ENCODE measurements at places on chromosomes 7 and 10. TPM values are rescaled to one million over a fixed set of nuclear protein-coding genes. Genes with fewer than 3 reads are reported as not detected.

- peaks cover 27% of the 10 kb centered on the region for H3K4me1 ChIP-seq
- H3K27me3 ChIP-seq = peaks cover 2% of the 10 kb centered on the region
- no peak overlapping the region for H3K4me3 ChIP-seq
- DNase-seq = peak; percentile 18
- H3K36me3 ChIP-seq = no peaks in the 10 kb centered on the region
- H3K27ac ChIP-seq = peak overlapping the region; percentile 57
Observed at GRCh38 chr7:3558400-3558799, 257.3 kb downstream of the SDK1 start.

The FGL2 gene
- not detected for total RNA-seq

DNA sequence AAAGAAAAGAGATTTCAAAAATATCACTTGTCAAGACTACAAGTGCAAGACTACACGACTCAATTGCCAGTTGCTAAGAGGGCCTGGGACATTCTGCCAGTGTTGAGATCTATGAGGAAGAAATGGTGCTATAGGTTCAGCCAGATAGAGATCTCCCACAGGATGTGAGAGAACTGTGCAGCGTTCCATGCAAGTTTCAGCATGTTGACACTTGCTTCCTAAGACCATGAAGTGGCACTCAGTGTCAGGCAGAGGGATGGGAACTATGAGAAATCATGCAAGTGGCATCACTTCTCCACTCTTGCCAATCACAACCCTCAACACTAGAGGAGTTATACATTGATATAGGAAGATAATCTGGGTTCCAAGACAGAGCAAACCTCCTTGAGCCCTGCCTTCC, 210.3 kb downstream of the CHRM2 start:
- peaks cover 13% of the 10 kb centered on the region for H3K4me1 ChIP-seq
- DNase-seq = no peak
- H3K27ac ChIP-seq = no peak overlapping the region
- H3K27me3 ChIP-seq = no peaks in the 10 kb centered on the region
- no peaks in the 10 kb centered on the region for H3K36me3 ChIP-seq
- no peak overlapping the region for H3K4me3 ChIP-seq

The TMEM229A gene
- 0.26 TPM for total RNA-seq

DNA sequence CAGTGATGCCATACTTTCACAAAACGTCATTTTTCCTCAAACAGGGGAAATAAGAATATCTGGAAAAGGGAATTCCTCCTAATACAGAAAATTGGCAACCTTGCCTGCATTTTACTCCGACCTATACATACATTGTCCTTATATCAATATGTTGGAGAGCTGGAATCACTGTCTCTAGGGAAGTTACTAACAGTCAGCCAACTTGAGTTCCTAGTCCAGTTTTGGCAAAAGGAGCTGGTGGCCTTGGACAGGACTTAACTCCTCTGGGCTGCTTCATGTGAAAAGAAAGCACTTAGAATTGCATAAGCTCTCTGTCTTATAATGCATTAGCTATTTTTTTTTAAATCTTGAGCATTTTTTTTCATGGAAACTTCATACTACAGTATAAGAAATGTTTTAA, 174.2 kb upstream of the HGF start:
- no peak overlapping the region for H3K4me3 ChIP-seq
- H3K27ac ChIP-seq = no peak overlapping the region
- H3K36me3 ChIP-seq = no peaks in the 10 kb centered on the region
- peaks cover 2% of the 10 kb centered on the region for H3K27me3 ChIP-seq

DNA sequence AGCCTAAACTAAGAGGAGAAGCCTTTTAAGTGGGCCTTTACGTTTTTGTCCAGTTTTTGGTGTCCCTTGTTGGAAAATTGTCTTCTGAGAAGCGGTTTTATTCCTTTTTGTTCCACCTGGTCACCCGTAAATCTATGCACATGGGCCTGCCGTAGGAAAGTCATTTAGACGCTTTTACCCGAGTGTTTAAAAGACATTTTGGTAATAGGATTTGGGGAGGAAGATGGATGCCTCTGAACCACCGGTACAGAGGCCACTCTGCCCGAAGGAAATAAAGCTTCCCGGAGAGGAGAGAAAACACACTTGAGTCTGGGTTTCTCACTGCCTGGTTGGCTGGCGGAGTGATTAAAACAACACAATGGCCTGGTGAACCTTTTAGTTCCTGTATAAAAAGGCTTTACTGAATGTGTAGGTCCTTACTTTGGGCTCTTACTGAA, 760 bp downstream of the THNSL1 start:
- H3K27ac ChIP-seq = peak overlapping the region; percentile 97
- no peaks in the 10 kb centered on the region for H3K36me3 ChIP-seq
- H3K27me3 ChIP-seq = peaks cover 8% of the 10 kb centered on the region
- peak overlapping the region; percentile 91 for H3K4me3 ChIP-seq
- peaks cover 7% of the 10 kb centered on the region for H3K4me1 ChIP-seq

GRCh38 chr10:26698909-26699308, 1.4 kb downstream of the PDSS1 start:
- H3K27ac ChIP-seq = no peak overlapping the region
- peaks cover 18% of the 10 kb centered on the region for H3K4me1 ChIP-seq
- no peak for DNase-seq
- H3K27me3 ChIP-seq = peaks cover 13% of the 10 kb centered on the region

- no peak overlapping the region for H3K4me3 ChIP-seq
- H3K27ac ChIP-seq = no peak overlapping the region
- DNase-seq = no peak
- H3K36me3 ChIP-seq = no peaks in the 10 kb centered on the region
- H3K27me3 ChIP-seq = peaks cover 4% of the 10 kb centered on the region
Observed at GRCh38 chr7:51129527-51130472, 186.8 kb downstream of the COBL start.

The LIPK gene
- not detected for total RNA-seq

The GSDME gene
- 4.4 TPM for total RNA-seq

- peak overlapping the region; percentile 64 for H3K27ac ChIP-seq
- DNase-seq = no peak
Observed at GRCh38 chr7:759569-759968, 32.5 kb upstream of the PRKAR1B start.

DNA sequence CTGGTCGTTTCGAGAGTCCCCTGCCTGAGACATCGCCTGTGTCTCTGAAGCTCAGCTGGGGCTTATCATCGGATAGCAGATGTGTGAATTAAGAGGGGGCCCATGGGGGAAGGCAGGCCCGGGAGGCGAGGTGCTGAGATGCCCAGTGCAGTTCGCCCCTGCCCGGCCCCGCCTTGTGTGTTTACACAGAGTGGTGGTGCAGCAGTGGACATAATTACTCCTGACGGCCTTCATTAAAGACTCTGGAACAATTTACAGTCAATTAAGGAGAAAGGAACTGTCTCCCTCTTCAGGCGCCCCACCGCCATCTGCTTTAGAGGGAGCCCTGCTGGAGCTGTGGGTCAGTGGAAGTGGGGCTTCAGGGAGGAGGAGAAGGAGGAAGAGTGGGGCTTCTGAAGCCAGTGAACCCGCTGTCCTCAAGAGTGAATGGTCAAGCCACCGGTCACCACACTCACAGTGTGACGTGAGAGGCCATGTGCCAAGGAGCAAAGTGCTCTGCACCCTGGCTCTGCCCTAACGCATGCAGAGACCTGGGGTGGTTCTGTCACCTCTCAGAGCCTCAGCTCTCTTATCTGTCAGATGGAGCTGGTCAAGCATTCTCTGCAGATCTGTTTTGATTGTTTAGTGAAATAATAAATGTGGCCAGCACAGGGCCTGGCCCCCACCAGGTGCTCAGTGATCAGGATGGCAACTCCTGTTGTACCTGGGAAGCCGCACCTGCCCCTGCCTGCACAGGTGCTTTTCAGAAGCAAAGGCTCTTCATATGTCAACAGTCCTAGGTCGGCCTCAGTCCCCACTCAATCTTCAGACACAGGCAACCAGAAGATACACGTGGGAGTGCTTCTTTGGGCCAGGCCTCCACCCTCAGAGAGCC, 65.6 kb downstream of the CDH23 start:
- no peak overlapping the region for H3K27ac ChIP-seq
- no peak for DNase-seq
- no peaks in the 10 kb centered on the region for H3K36me3 ChIP-seq
- no peaks in the 10 kb centered on the region for H3K4me1 ChIP-seq

GRCh38 chr7:21125297-21125696, 302.6 kb upstream of the SP4 start:
- no peak overlapping the region for H3K27ac ChIP-seq
- no peak for DNase-seq
- H3K36me3 ChIP-seq = no peaks in the 10 kb centered on the region

The IFT22 gene
- total RNA-seq = 25.8 TPM

DNA sequence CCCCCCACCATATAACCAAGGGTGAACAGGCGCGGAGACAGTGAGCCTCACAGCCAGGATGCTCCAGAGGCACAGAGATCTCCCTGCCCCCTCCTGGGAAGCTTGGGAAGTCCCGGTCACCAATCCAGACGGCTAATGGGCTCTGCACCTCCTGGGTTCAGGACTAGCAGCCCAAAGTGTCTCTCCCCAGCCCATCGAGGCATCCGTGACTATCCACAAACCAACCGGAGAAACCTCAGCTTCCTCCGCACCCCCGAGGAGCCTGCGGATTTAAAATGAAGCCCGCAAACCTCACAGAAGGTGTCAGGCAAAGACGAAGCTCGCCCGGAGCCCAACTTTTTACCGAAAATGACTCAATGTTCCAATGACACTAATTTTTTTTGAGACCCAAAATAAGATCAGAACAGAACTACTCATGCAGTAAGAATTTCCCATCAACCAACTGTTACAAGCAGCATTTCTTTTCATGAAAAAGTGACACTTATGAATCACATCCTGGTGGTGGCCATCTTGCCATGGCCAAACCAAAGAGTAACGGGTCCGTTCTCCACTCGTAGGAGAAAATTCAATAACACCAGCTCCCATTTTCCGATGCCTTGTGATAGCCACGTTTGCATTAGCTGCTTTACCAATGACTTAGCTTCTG, 6.0 kb downstream of the PDGFA start:
- peaks cover 4% of the 10 kb centered on the region for H3K36me3 ChIP-seq
- peaks cover 5% of the 10 kb centered on the region for H3K4me1 ChIP-seq
- no peak overlapping the region for H3K4me3 ChIP-seq
- H3K27ac ChIP-seq = peak overlapping the region; percentile 26

GRCh38 chr7:95476904-95477594, 8.7 kb upstream of the ASB4 start:
- H3K27ac ChIP-seq = peak overlapping the region; percentile 40
- peaks cover 27% of the 10 kb centered on the region for H3K4me1 ChIP-seq
- DNase-seq = peak; percentile 57
- no peak overlapping the region for H3K4me3 ChIP-seq
- H3K27me3 ChIP-seq = no peaks in the 10 kb centered on the region

DNA sequence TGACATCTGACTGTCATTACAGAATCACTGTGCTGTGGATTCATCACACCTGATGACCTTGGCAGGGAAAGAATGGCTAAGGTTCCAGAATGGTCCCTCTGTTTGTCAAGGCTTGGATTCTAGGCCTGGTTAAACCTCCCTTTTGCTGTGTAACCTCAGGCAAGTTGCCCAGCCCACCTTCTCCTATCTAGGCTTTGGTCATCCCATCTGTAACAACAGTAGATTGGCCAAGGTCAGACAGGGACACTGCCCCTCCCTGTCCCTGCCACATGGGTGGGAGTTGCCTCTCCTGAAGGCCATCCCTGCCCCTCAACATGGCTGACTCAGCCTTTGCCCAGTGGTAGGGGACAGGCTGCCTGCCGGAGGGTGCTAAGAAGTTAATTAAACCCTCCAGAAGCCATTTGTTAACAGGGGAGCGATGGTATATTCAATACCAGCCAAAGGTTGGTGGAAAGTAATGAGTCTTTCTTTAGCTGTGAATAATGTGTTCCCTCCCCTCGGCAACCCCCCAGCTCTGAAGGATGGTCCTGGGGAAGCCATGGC, 149.8 kb upstream of the PCBD1 start:
- peaks cover 4% of the 10 kb centered on the region for H3K27me3 ChIP-seq
- DNase-seq = no peak
- H3K4me1 ChIP-seq = no peaks in the 10 kb centered on the region

The OR2A12 gene
- total RNA-seq = not detected

The CYP26C1 gene
- 0.31 TPM for total RNA-seq

DNA sequence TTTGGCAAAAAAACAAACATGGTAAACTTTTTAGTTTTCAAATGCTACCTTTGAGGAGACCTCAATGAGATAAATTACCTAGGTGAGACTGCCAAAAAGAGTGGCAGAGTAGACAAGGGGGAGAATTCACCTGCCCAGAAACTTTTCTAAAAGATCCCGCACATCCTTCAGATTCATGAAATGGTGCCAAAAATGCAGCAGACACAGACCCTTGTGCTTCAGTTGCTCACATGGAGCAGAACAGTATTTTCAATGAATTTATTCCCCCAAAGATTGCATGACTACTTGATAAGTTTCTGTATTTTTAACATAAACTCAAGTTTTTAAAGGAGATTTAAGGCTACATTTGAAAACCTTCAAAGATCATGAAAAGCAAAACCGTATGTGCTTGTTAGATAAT, 270.0 kb downstream of the TRIL start:
- peaks cover 3% of the 10 kb centered on the region for H3K27me3 ChIP-seq
- no peak overlapping the region for H3K27ac ChIP-seq
- no peak for DNase-seq
- H3K4me3 ChIP-seq = no peak overlapping the region
- peaks cover 3% of the 10 kb centered on the region for H3K4me1 ChIP-seq

DNA sequence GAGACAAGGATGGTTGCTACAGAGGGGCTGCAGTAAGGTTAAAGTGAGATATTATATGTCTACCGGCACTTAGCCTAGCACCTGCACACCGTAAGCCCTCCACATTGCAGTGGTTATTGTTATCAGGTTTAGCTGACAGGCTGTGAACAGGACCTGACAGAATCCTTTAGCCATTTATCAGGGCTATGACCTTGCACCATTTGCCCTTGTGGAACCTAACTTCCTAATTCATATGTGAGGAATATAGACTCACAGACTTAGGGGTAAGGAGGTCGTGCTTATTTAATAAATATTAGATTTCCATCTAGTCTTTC, 10.1 kb downstream of the NCOA4 start:
- H3K4me1 ChIP-seq = peaks cover 54% of the 10 kb centered on the region
- H3K4me3 ChIP-seq = no peak overlapping the region
- peak overlapping the region; percentile 92 for H3K27ac ChIP-seq
- DNase-seq = no peak
- peaks cover 3% of the 10 kb centered on the region for H3K36me3 ChIP-seq

- H3K36me3 ChIP-seq = no peaks in the 10 kb centered on the region
- H3K27me3 ChIP-seq = peaks cover 9% of the 10 kb centered on the region
- no peak for DNase-seq
- H3K4me1 ChIP-seq = no peaks in the 10 kb centered on the region
- H3K4me3 ChIP-seq = no peak overlapping the region
- H3K27ac ChIP-seq = no peak overlapping the region
Observed at GRCh38 chr10:117429643-117430265, 54.5 kb upstream of the PDZD8 start.

DNA sequence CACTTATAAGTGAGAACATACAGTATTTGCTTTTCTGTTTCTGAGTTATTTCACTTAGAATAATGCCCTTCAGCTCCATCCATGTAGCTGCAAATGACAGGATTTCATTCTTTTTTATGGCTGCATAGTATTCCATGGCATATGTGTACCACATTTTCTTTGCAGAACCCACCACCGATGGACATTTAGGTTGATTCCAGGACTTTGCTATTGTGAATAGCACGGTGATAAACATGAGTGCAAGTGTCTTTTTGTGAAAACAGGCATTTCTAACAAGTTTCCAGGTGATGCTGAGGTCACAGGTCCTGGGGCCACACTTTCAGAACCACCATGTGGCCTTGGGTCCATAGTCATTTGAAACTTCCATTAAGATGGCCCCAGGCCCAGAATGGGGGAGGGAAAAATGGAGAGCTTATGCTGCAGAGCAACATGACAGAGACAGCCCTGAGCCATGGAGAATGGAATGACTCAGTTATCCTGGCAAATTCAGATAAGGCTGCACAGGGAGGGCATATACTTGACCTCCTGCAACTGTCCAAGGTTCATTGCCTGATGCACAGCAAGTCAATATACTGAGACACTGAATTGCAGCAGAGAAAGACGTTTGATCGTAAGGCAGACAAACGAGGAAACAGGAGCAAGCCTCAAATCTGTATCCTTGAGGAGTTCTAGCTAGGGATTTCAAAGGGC, 248.0 kb upstream of the GALNT17 start:
- H3K27me3 ChIP-seq = peaks cover 2% of the 10 kb centered on the region
- no peaks in the 10 kb centered on the region for H3K4me1 ChIP-seq
- H3K36me3 ChIP-seq = peaks cover 7% of the 10 kb centered on the region
- H3K27ac ChIP-seq = no peak overlapping the region

Measured in endothelial cell (in vitro differentiated cells).